NCI-H1436 treated with DMSO at 0.1 percent for 48 hours (cell line): ENCODE measurements at places on chromosomes 1 and 21.

GRCh38 chr1:35298464-35298863, 30.0 kb downstream of the ZMYM4 start:
- no peak for DNase-seq

DNA sequence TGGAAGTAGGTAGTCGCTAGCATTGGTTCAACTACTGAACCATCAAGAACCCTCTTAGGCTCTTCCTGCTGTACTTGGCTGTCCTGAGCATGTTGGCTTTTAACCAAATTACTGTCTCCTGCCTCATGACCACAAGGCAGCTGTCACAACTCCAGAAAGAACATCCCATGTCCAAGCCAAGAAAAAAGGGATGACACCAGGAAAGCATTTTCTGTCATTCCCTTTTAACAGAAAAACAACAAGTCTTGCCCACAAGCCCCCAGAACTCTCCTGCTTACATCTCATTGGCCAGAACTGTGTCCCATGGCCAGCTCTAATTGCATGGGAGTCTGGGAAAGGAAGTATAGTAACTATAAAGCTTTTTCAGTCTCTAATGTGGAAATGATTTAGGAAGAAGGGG, 2.4 kb upstream of the RNU5D-1 start:
- no peak for DNase-seq

DNA sequence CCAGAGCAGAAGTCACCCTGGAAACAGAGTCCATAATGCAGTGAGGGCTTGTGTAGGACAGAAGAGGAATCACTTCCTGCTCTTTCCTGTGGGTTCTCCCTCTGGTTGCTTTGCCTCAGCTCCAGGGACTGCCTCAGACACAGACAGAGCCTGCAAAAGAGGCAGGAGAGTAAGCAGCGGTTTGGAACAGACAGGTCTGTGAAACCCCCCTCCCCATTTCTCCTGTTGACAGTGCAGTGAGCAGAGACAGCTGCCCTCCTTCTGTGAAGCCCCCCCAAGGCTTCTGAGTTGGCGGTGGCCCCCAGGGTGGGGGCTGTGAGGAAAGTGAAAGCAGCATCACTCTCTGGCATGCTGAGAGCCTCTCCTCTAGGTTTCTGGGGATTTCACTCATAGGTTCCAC, 53.0 kb downstream of the MAB21L3 start:
- DNase-seq: no peak

GRCh38 chr1:110787328-110788071, 85.4 kb upstream of the CD53 start:
- no peak for DNase-seq

DNA sequence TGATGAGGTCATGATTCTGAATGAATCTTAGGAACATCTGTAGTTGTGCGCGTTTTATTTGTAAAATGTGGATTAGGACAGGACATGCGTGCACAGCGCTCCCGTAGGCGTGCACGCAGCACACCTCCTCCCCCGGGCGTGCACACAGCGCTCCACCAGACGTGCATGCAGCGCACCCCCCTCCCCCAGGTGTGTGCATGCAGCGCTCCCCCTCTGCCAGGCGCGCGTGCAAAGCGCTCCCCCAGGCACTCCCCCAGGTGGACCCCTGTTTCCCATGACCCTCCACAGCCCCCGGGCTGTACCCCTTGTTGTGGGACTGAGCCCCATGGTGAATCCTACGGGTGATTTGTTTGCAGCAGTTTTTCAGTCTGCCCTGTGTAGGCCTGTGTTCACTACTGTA, 61.6 kb downstream of the S100B start:
- DNase-seq: no peak

GRCh38 chr1:232880354-232880753, 70.1 kb upstream of the NTPCR start:
- DNase-seq: no peak

- DNase-seq: no peak
Observed at GRCh38 chr1:25987951-25988350, 9.9 kb downstream of the PAFAH2 start.

DNA sequence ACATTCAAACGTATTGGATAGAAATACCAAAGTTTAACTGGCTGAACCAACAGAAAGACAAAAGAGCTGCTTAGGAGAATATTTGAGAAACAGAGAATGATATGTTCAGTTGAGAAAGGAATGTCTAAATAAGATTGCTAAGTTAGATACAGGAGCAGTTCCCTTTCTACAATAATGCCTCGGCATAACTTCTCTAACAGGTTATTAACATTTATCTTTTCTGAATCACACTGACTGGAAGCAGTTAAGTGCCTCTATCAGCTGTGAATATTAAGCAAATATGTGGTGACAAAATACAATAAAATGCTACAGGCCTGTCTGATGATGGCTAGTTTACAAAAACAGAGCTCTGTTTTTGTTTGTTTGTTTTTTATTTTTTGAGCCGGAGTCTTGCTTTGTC, 121.9 kb downstream of the KCNK1 start:
- DNase-seq: no peak
